Stimulated activated CD4-positive, alpha-beta T cell treated with anti-CD3 and anti-CD28 coated beads, Interleukin-1b, Interleukin-23, amount 100 ng/mL, for 1 hour (primary cell): ENCODE measurements at places on chromosomes 2 and 18.

GRCh38 chr2:193276988-193277387 lies 1082.3 kb upstream of the TMEFF2 start:
- no peak for DNase-seq

DNA sequence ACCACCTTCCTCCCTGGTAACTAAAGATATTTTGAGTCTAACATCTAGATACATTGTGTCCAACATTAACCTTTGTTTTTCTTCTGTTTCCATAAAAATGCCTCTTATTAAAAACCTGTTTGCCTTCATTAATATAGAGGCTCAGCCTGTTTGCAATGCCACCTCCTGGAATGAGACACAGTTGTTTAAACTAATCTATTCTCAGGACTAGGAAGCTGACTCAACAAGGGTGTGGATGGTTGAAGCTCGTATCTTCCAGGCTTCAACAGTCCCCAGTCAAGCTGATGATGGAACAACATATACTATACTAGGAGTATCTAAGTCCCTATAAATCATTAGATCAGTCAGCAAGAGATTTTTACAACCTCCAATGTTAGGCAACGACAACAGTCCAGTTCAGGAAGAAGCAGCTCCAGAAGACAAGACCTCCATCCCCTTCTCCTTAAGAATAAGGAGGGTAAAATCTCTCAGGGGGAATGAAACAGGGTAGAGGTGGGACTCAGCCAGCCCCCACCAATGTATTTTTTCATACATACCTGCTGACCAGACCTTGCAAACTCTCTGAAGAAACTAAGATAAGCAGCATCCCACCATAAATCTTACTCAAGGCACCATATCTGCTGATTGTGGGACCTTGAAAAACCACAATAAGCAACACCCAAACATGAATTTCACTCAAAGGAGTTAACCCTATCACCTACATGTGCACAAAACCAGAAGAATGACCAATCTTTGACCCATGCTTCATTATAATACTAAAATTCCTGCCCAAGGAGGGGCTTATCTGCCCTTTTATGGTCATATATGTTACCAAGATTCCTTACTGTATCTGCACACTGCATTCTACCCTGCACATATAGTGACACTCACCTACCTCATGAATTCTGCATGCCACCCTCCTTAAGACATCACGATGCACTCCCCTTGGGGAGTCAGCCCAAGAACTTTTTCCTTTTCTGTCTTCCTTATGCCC lies 21.4 kb downstream of the ZNF24 start:
- no peak for DNase-seq

DNA sequence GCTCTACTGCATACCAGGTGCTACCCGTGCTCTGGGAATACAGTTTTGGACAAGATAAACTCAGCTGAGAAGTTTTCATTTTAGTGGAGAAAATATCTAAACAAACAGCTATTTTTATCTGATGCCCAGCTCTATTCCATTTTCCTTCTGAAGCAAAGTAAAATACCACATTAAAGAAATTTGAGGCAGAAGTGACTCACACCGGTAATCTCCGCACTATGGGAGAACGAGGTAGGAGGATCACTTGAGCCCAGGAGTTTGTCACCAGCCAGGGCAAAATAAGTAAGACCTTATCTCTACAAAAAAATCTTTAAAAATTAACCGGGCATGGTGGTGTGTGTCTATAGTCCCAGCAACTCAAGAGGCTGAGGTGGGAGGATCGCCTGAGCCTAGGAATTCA lies 416.2 kb upstream of the LYPD1 start:
- no peak for DNase-seq

- no peak for DNase-seq
Measured at GRCh38 chr18:78891185-78891762, 88.3 kb upstream of the SALL3 start.

GRCh38 chr2:206323486-206323885 lies 49.0 kb downstream of the ZDBF2 start:
- DNase-seq, result no peak
